ENCODE measurements at places on chromosomes 7 and 10.

- no peak for DNase-seq
Observed at GRCh38 chr7:69208848-69209247, 389.4 kb upstream of the AUTS2 start.

DNA sequence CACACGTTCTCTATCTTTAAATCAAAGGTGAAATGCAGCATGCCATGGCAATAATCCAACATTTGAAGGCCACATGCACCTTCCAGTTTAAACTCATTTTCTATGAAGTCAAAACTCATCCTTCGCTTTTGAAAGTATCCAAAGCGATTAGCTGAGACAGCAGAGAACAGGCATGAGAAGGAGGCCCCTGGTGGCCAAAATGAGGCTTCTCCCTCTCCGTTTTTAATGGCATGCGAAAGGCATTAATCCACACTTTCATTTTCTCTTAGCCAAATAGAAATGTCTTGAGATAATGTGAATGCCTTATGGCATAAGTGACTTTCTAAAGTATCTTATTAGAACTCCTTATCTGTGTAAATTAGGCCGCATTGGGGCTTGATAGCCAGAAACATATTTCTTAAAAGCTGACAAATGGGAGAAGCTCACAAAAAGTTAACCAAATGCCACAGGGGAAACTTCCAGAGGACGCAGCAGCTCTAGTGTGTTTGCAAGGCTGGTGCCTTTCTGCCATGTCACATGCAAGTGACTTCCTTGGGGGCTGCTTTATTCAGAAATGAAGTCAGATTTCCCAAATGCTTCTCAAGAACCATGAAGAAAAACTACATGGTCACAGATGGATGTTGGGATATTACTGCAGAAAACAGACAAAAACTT is 1189.6 kb downstream of the SORCS1 start:
- no peak for DNase-seq

- DNase-seq = peak; percentile 31
Observed at GRCh38 chr10:103281753-103282152, 4.8 kb downstream of the INA start.

DNA sequence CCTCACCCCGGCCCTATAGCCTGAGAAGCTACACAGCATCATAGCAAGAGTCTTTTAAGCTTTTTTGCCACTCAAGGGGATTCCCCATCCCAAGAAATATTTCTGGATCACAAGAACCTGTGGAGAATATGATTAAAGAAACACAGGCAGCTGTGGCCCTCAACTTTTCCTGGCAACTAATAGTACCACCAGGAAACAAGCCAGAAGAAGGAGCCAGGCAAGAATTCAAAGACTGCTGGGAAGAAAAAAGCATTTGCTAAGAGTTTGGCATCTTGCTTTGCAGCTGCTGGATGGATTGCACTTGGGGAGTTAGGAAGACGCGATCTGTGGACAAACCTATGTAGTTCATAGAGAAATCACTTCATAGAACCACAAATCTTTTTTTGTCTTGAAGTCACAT is 437.8 kb downstream of the PLXDC2 start:
- no peak for DNase-seq

GRCh38 chr10:30386801-30387588 is 37.9 kb upstream of the MTPAP start:
- no peak for DNase-seq

DNA sequence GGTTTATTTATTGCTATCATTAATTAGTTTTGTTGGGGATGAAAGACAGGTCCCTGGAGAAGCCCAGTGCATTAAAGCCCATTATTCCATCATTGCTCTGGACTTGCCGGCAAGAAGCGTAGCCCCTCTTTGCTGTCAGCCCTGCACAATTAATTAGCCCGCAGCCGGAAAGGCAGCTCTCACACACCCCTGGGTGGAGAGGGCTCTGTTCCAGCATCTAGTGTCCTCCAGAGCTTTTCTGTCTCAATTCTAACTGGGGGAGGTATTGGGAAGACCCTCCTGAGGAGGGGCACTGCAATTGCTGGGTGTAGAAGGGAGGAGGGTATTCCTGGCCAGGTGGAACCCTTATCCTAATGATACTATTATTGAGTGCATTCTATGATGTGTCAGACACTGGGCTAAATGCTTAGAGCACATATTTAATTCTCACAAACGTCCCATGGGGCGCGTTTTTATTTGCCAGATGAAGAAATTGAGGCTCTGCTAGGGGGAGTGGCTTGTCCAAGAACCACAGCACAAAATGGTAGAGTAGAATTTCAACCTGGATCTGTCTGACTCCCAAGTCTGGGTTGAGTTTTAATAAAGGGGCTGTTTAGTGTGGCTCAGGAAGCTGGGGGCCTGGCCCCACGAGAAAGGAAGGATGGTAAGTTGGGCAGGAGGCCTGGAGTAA is 148.1 kb upstream of the PCBD1 start:
- DNase-seq = no peak
